Fibroblast of lung (primary cell): ENCODE measurements at places on chromosomes 2 and 18.

- no peak for DNase-seq
Observed at GRCh38 chr18:40907842-40908241, 1047.2 kb upstream of the PIK3C3 start.

GRCh38 chr2:232689152-232689910 lies 7.8 kb upstream of the GIGYF2 start:
- peak; percentile 23 for DNase-seq

GRCh38 chr18:46362533-46362932 lies 258.3 kb downstream of the HAUS1 start:
- DNase-seq, result no peak

DNA sequence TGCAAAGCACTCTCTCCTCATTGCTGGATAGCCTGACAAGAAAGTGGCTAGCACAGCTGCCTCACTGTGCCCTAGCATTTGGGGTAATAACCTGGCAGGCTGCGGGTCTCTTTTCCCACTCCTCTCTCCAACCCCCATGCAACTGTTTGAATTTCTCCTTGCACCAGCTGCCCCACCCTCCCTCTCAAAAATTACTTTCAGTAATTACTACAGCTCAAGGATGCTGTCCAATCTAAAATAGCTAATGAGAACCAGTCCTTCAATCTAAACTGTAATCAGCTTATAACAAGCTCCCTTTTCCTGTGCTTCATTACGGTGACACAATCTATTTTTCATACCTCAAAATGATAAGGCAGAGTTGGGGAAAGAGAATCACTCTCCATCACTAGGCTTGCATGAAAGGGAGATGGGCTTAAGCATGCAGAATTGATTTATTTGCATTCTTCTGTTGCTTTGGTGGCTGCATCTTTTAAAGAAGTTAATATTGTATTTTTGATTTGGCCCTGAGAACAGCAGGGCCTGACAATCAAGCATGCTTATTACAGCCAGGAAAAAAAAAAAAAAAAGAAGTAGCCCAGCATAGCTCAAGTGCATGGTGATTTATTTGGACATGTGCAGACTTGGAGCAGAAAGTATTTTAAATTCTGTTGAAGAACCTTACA lies 881.8 kb downstream of the SLC4A3 start:
- no peak for DNase-seq

DNA sequence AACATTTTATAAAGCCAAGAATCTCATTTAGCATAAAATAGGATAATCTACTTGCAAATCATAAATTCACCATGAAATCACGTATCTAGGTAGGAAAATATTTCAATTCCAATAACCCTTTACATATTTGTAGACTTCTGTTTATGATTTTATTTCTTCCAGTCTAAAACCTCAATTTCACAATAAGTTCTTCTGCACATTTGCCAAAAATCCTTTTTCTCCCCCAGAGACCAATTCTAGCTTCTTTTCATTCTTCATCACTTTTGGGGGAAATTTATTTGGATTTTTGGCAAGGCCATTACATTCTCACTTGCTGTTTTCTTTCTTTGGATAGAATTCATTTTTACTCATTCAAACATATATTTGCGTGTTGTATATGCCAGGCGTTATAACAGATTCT lies 86.8 kb downstream of the SPRED2 start:
- no peak for DNase-seq

- no peak for DNase-seq
Observed at GRCh38 chr18:24818441-24818840, 358.0 kb downstream of the HRH4 start.

GRCh38 chr2:29921560-29921915 lies at the start of gene ALK:
Gene ALK, minus strand, starts transcription at chr2:29921586. Its CDS starts 927 bp downstream, at chr2:29920659.
- DNase-seq, result peak; percentile 43

GRCh38 chr2:8537562-8538155 lies 144.2 kb upstream of the ID2 start:
- DNase-seq, result no peak

GRCh38 chr2:237154082-237154638 lies 68.5 kb downstream of the COPS8 start:
- peak; percentile 74 for DNase-seq

- DNase-seq, result peak; percentile 18
Observed at GRCh38 chr18:63823516-63824219, 48.5 kb downstream of the SERPINB7 start.

- DNase-seq, result no peak
Observed at GRCh38 chr2:96305979-96306308, 598 bp upstream of the SNRNP200 start.

DNA sequence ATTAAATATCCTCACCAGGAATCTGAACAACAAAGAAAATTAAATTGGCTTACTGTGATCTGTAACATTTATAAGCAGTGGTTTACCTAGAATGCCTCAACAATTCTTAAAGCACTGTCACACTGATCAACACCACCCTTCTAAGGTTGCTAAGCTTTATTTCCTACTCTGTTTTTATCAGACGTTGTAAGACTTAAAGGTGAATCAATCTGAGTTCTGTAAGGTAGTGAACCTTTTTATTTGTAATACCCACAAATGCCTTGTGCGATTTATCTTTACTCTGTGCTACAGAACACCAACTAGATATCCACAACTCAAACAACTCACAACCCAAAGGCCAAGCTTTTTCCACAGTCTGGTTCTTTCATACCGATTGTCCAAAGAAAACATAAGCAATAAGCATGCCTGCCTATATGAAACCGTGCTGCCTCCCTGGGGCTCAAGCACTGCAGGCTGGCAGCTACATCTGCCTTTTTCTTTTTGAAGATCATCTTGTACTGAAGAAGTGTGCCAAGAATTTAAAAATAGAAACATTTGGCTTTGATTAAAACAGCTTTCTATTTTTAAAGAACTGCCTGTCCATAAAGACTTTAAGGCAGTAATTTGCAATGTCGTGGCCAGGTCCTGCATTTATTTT lies 490.7 kb downstream of the NUP35 start:
- peak; percentile 19 for DNase-seq

DNA sequence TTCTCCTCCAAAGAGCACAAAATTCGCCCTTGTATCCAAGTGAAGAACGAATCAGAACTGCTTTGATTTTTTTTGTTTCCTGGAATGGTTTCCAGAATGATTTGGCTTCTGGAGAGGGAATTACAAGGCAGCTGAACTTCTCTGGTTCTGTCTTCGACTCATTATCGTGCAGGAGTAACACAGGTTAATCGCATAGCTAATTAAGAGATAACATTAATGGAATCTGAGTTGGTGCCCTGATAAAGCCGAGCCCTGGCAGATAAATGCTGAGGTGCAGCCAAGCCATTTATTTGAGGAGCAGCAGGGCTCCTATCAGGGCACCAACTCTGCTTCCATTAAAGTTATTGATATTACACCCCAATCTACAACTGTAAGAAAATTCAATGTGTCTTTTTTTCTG lies 433.7 kb downstream of the ZNF521 start:
- DNase-seq, result no peak

- no peak for DNase-seq
Observed at GRCh38 chr2:173280853-173281252, 73.8 kb upstream of the CDCA7 start.

GRCh38 chr2:150274108-150274507 lies 213.4 kb downstream of the RND3 start:
- peak; percentile 50 for DNase-seq

DNA sequence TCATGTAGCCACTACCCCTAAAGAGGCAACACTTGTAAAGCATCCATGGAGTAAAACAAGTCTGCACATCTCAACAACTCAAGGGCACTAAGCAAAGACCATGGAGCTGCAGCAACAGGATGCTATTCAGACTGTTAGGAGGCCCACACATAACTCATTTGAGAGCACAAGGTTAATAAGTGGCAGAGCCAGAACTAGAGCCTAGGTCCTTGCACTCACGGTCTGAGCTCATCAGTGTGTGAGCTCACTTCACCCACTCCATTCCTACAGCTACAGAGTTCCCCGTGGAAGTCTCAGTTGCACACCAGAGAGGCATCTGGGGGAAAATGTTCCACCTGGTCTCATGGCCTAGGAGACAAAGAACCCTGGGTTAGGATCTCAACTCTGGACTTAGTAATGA lies 35.0 kb downstream of the TTC32 start:
- DNase-seq, result no peak

DNA sequence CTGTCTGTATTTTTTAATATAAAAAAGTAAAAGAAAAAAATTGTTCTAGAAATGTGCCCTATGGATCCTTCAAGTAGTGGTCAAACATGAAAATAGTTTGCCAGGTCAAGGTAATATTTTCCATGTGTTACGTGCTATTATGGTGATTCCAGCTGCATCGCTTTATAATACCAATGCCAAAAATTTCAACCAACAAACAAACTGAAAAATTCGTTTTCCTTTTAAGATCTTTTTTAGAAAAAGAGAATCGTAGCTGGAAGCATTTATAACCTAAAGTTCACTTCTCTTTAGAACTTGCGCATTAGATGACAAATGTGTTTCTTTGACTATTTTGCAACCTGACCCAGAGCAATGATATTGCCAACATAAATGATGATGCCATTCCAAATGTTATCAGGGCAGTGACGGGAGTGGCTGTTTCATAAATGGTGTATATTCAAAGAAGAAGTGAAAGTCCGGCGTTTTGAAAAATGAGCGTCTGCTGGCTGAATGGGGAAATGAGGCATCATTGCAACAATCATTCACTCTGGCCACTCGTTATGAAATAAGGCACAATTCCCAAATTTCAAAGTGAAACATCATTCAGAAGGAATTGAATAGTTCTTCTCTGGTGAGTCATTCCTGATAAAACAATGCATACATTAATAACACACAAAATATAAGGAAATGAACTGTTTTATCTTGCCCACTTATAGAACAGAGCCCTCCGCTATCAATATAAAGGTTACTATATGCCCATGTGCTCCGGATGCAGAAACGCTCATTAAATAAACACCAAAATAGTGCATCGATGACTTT lies 297.4 kb downstream of the TGIF1 start:
- DNase-seq, result peak; percentile 92

DNA sequence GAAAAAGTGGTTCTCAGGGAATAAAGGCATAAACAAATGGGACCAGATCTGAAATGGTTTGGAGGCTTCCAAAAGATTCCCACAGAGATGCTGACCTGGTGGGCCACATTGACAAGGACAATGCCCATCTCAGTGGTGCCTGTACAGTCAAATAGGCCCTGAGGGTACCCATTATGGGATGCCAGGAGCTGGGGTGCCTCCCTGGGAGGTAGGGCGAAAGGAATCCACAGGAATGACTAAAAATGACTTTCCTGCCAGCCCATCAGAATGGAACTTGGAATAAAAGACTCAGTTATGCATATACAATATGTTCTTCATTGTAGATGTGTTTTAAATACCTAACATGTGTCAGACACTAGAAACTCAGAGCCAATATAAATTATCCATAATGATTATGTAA lies 248.5 kb downstream of the RNF144A start:
- DNase-seq, result no peak

- no peak for DNase-seq
Observed at GRCh38 chr18:55983433-55983832, 395.4 kb upstream of the TCF4 start.

DNA sequence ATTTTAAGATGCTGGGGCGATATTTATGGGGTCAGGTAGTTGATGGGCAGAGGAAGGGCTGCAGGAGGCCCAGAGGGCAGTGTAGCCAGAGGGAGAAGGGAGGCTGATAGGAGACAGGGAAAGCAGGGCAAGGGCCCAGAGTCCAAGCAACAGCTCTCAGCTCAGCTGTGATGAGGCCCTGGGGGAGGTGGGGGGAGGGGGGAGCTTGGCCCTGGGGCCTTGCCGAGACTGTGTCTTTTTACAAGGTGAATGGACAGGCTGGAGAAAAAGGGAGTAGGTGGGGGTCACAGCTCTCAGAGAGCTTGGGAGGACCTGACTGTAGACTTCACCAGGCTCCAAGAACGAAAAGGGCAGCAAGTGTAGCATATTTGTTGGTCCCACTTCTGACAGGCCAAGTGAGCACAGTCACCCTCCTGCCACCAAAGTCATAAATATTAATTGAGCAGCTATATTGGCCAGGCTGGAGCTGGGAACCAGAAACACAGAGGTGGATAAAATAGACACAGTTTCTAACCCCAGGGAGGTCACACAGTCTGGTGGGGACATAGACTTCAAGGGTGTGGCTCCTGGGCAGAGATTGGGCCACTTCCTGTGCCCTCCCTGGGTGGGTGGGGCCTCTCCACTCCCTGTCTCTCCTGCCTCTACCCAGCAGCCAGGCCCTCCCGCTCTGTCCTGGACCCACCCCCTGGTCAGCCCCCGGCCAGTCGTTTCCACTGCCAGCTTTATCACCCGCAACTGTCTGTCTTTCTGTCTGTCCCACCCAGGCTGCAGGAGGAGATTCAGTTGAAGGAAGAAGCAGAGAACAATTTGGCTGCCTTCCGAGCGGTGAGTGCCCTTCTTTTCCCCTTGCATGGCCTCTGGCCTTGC lies 1.4 kb downstream of the DES start:
- DNase-seq, result no peak

DNA sequence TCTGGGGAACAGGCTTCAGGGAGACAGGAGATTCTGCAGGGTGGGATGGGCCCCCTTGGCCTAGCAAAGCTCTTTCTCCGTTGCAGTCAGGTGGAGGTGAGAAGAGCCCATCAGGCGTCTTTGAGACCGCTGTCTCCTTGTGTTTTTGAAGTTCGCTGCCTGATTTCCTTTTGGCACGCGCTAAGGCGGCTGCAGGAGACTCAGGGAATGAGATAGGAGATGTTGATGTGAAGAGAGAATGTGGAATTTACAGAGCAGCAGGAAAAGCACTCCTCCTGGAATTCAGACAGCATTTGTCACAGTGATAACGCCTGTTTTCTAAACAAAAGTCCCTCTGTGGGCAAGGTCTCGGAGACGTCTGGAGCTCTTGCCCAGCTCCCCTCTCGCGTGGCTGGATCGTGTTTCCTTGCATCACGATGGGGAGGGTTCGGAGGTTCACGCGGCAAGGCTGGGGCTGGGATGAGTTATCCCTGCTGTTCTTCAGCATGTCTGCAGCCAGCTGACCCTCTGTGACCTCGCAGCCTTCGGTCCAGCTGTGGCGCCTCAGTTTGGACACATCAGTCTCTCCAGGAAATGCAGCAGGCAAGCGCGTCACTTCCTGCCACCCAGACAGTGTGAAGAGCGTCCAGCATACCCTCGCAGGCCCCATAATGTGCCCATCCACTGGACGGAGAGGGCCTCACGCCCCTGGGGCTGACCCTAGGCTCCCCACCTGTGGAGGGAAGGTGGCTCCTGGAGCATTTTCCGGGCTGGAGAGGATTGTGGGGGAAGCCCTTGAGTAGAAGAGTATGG lies 30.2 kb downstream of the GLI2 start:
- DNase-seq, result peak; percentile 95
